ENCODE measurements at places on chromosomes 4 and X.

- DNase-seq: no peak
These were observed 1.3 kb upstream of the CXorf65 start for GRCh38 chrX:71107762-71108360.

DNA sequence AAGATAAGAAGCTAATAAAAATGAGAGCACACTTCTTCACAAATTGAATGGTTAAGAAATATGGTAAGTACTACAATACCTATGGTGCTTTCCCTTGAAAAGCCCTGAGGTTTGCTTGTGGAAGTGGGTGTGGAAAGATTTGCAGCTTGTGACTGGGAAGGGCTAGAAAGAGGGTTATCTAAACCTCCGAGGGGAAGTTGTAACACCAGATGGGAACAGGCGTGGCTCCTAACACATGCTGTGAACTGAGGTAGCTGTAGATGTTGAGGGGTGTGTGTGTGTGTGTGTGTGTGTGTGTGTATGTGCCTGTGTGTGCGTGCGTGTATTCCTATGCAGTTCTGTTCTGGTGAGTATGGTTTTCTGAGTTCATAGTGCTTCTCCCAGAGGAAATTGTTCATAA lies 21.5 kb downstream of the FRMPD4 start:
- DNase-seq: no peak

DNA sequence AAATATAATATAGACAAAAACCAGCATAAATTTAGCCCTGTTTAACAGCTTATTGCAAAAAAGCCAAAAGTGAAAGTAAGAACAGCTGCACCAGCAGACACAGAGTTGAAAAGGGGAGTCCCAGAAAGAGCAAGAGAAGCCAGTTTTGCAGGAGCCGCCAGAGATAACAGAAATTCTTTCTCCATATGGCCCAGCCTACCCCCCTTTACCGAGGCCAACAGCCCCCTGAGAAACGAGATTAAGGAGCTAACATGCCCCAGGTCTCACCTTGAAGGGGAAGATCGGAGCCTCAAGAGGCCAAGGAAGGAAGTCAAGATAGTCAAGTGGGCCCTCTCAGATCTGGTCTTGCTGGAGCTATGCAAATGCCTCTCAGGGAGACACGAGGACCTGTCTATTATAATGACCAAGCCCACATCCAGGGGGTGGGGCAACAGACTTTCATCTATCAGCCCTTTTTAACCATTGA lies 4.8 kb downstream of the ACOX3 start:
- no peak for DNase-seq

DNA sequence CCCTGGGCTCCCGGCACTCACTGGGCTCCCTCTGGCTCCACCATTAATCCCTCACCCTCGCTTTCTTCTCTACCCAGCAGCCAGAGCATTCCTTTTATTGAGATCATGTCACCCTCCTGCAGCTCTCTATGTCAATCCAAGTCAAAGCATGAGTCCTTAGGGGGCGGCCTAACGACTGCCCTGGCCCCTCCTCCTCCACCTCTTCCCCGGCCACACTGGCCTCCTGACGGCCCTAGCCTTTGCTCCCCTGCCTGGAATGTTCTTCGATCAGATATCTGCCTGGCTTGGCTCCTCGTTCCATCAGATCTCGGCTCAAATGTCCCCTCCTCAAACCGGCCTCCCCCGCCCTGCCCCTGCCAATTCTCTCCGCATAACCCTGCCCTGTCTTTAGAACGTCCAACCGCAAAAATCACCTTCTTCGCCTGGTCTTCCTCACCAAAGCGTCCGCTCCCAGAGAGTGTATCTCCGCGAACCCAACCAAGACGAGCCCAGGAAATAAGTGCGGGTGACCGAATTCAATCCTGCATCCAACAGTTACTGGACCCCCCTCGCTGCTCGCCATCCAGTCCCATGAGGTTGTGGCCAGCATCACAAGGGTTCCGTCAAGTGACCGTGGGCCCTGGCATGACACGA lies 722 bp upstream of the PNCK start:
- no peak for DNase-seq

DNA sequence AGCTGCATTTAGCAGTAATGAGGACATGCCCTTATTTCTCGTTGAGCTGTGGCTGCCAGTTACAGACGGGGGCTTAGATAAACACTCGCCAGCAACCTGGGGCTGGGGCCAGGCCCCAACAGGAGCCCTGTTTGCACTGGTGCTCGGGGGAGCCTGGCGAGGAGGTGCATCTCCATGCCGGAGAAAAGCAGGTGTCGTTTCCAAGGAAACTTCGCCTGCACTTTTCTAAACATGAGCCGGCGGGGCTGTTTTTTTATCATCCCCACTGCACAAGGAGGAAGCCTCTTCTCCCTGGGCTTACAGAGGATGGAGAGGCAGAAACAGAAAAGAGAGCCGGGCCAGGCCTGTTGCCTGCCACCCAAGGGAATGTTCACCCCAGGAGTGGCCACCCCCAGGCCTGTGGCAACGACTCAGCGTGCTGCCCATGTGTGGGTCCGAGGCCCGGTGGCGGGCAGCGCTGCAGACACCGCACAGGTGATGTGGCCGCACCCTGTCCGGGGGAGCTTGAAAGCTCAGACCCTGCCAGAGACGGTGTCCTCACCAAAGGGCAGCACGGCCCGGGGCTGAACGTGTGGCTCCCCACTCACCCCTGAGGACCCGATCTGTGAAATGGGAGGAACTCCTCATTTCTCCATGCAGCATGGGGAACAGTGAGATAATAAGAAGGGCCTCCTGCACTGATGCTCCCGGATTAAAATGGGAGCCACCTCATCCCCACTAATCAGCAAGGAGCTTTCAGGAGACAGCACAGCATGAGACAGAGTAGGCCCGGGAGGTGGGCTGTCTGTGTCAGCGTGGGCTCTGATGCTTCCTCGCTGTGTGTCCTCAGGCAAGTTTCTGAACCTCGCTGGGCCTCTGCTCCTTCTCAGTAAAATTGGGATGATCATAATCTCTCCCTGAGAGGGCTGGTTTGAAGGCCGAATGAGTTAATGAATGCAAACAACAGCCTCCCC lies 33.8 kb upstream of the ADRA2C start:
- no peak for DNase-seq

Measured in stimulated activated CD4-positive, alpha-beta T cell treated with anti-CD3 and anti-CD28 coated beads, Interleukin-2, amount 100 ng/mL, for 4 hours (primary cell).